Progenitor cell of endocrine pancreas (in vitro differentiated cells): ENCODE measurements at places on chromosomes 6 and 20.
A peak's percentile ranks its signal among the peaks of the same experiment; 100 is the strongest.

- peak; percentile 35 for DNase-seq
Observed at GRCh38 chr6:31736021-31736767, at the start of gene CLIC1. TSS of gene CLIC1 (minus strand) at chr6:31736530. CDS start at chr6:31736300, 230 bp downstream.

DNA sequence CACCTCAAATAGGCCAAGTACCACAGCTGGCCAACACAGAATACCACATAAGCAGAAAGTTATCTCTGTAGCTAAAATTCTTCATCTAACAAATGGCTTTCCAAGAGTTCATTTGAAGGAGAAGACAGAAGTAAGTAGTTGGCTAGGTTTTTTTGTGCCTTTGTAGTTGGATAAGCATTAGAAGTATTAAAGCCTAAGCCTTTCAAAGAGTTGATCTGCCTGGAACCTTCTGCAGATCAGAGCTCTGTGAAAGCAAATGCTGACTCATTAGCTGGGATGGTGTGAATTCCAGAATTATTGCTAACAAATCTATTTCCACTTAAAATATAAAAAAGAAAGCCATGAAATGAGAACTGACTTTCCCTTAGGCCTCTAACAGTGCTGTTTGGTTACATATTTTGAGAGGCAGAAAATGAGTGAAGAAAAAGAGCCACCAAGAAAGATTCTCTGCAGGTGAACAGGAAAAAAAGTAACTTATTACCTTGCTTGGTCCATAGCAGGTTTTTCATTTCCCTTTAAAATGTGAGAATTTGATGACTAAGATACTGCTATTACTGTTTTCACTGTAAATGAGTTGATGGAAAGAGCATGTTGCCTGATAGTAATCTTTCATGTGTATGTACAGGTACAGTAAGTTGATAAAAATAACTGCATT lies 763.2 kb upstream of the FLRT3 start:
- no peak for DNase-seq

DNA sequence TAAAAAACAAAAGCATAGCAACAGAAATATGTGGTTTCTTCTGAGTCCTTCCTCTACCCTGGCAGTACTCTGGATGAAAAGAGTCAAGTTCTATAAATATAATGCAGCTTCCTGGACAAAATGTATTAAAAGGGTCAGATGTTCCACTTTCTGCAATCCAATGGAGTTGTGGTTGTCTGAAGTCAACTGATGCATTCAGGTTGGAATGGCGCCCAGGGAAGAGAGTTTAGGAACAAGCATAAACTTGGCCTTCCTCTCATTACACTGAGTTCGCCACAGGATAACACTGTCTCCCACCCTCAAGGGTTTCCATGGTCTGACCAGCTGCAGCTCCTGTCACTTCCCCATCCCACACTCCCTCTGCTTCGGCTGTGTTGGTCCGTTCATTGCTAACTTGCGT lies 66.4 kb downstream of the PLEKHG1 start:
- no peak for DNase-seq

- DNase-seq: no peak
Observed at GRCh38 chr6:90169374-90169773, 127.3 kb downstream of the BACH2 start.

- no peak for DNase-seq
Observed at GRCh38 chr6:7260291-7261031, 52.5 kb downstream of the SSR1 start.

- no peak for DNase-seq
Observed at GRCh38 chr6:3108746-3109414, 9.6 kb upstream of the BPHL start.

DNA sequence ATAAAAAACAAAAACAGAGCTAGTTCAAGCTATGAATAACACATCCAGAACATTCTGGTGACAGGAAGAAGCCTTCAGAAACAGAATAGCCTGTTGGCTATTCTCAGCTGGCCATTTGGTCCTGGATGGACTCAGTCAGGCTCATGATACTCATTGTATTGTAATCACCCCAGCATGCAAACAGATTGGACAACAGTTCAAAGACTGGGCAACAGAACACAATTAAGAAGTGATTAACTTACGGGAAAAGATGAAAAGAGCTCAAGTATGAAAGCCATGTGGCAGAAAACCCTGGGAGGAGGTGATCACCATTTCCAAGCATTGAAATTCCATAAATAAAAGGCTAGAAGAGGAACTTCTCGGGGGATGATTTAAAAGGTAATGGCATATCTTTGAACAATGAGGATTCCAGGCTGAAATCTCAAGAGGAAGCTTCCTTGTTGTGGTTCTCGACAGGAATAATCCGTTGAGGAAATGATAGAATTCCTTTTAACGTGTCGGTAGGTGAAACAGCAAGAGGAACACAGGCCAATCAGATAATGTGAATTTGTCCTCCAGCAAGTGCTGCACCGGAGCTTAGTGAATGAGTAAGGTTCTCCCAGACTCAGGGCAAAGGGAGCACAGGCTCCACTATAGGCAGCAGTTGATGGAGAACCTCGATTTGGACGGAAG lies 172.4 kb downstream of the BCAS1 start:
- DNase-seq: no peak

GRCh38 chr20:44151621-44152416 lies 35.2 kb downstream of the JPH2 start:
- DNase-seq: no peak

GRCh38 chr6:50353603-50354002 lies 303.9 kb upstream of the DEFB112 start:
- no peak for DNase-seq

DNA sequence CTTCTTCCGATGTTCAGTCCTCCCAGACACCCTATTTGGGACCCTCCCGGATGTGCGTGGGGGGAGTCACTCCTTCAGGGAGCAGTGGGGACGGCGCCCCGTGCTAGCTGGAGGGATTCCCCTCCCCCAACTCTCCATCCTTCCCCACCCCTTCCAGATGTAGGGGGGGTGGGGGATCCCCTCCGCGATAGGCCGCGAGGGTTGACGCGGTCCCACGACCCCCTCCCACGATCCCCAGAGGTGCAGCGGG lies 548 bp downstream of the GNL1 start:
- DNase-seq: no peak

GRCh38 chr6:56853541-56853940 lies 101.4 kb upstream of the BEND6 start:
- DNase-seq: no peak

- no peak for DNase-seq
Observed at GRCh38 chr20:11137688-11138087, 463.9 kb upstream of the JAG1 start.

DNA sequence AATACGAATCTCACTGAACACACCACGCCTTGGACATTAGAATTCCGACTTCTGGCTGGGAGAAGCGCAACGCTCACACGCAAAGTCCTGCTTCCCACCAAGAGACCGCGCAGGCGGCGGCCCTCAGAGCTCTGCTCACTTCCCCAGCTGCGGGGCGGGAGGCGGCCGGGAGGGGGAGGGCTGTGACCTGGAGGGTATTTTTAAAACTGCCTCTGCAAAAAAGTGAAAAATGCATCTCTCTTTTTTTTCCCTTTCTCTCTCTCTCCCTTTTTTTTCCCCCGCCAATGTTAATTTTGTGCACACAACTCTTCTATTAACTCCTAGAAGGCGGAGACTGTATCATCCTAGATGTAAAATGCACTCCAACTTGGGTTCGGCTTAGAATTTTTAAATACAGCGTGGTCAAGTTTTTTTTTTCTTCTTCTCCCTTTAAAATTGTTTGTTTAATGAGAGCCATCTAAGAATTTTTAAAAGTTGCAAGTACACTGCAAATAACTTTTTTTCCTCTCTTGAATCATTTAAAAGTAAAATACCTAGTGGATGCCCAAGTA lies 66.4 kb downstream of the STX11 start:
- no peak for DNase-seq

GRCh38 chr6:142958343-142958742 lies 13.4 kb upstream of the HIVEP2 start:
- no peak for DNase-seq

GRCh38 chr6:157728183-157728881 lies 94.7 kb upstream of the SNX9 start:
- no peak for DNase-seq

DNA sequence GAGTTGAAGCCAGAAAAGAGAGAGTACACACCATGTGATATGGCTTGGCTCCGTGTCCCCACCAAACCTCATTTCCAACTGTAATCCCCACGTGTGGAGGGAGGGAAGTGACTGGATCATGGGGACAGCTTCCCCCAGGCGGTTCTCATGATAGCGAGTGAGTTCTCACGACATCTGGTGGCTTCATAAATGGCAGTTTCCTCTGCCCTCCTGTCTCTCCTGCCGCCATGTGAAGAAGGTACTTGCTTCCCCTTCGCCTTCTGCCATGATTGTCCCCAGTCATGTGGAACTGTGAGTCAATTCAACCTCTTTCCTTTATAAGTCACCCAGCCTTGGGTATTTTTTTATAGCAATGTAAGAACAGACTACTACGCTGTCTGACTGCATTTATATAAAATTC lies 40.3 kb downstream of the TAF4 start:
- DNase-seq: no peak

DNA sequence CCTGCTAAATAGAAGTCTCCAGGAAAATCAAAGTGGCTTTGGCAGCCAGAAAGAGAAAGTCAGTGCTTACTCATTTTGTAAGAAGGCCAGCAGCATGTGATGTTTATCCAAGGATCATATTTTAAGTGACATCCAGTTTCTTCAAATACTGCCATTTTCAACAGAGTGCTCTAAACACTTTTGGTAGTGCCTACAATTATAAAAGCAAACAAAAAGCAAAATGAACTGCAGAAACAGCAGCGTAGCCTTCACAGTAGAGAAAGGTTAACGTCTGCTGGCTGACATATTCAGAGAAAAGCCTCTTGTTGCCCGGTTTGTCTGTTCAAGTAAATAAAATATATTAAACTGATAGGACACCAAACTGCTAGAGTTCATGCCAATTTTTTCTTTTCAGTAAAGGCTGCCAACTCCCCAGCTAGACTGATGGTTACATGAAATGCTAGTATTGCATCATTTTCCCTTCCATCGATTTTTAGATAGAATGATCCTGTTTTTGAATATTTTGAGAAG lies 705.7 kb upstream of the SLC35B3 start:
- DNase-seq: no peak

DNA sequence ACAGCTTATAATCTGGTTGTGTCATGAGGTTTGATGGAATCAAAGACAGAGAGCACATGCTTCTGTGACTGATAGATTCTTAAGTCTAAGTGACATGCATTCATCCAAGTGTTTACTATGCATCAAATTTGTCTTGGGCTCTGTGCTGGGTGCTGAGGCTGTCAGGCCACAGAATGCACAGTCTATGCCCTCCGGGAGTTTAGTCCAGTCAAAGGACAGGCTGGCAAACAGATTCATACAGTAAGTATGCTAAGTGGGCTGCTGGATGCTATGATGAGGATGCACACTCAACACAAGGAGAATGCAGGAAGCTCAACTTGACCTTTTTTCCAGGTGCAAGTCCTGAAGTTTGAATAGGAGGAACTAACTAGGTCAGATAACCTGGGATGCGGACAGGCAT lies 146.7 kb downstream of the UST start:
- no peak for DNase-seq

GRCh38 chr20:37375227-37375626 lies 29.3 kb downstream of the SRC start:
- DNase-seq: no peak
